A375 (cell line): ENCODE measurements at places on chromosomes 1 and 21. TPM values are rescaled to one million over a fixed set of nuclear protein-coding genes. Genes with fewer than 3 reads are reported as not detected.

Gene ECM1
- 18.4 and 18.6 TPM in 2 replicates for total RNA-seq

Gene CD1C
- not detected in 2 replicates for total RNA-seq

Gene ADGRB2
- 10.0 and 15.8 TPM in 2 replicates for total RNA-seq

Gene TNFRSF4
- not detected in 2 replicates for total RNA-seq

Gene C4BPA
- total RNA-seq, result not detected in 2 replicates

Gene HPDL
- total RNA-seq, result 20.7 and 25.0 TPM in 2 replicates

Gene RO60
- total RNA-seq, result 102 and 138 TPM in 2 replicates

Gene TTLL7
- total RNA-seq, result 1.8 and 4.3 TPM in 2 replicates

Gene CNIH4
- 71.2 and 73.9 TPM in 2 replicates for total RNA-seq

Gene LINGO4
- total RNA-seq, result not detected in 2 replicates

Gene PFKFB2
- total RNA-seq, result 5.8 and 7.3 TPM in 2 replicates

Gene DNM3
- 6.6 and 7.1 TPM in 2 replicates for total RNA-seq

Gene IRF6
- 0.03 and 0.04 TPM in 2 replicates for total RNA-seq

Gene RSPO1
- total RNA-seq, result not detected in 2 replicates

Gene TIE1
- 4.5 and 6.1 TPM in 2 replicates for total RNA-seq

Gene ZNF669
- total RNA-seq, result 9.7 and 17.9 TPM in 2 replicates

Gene SLC5A9
- total RNA-seq, result not detected in 2 replicates

Gene S100A1
- total RNA-seq, result 151 and 162 TPM in 2 replicates

Gene GNG4
- total RNA-seq, result 16.3 and 23.9 TPM in 2 replicates
